Chondrocyte (in vitro differentiated cells): ENCODE measurements at places on chromosomes 11 and 22. TPM values are rescaled to one million over a fixed set of nuclear protein-coding genes. Genes with fewer than 3 reads are reported as not detected.

Gene TBX1
- 0.28 to 20.8 TPM in 2 of 3 replicates, not detected in the other for total RNA-seq

Gene VSIG10L2
- not detected in 3 replicates for total RNA-seq

GRCh38 chr11:31806186-31806927, 4.8 kb downstream of the PAX6 start:
- DNase-seq: no peak

DNA sequence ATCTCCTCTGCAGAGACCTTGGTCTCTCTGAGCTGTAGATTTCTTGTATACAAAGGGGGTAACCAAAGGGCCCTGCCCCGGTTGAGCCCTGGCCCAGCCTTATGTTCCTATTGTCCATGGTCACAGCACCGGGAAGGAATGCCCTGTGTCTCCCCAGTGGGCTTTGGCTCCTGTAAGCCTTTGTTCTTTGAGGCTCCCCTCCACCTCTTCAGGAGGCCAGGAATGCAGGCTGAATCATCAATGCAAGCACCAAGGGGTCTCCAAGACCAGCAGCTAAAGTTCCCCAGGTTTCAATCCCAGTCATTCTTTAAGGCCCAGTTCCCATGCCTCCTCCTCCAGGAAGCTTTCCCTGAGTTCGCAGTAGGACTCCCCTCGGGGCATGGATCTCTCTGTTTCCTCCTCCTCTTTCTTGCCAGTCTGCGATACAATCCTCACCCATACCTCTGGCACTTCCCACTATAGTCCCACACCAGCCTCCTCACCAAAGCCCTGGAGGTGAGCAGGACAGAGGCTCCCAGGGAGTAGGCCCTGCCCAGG, 29.2 kb upstream of the KLHL35 start:
- no peak for DNase-seq

- DNase-seq: no peak
Measured at GRCh38 chr11:118304227-118304567, 333 bp upstream of the CD3E start.

Gene OR52I1
- not detected in 3 replicates for total RNA-seq

GRCh38 chr22:27663812-27664211, 137.7 kb downstream of the MN1 start:
- no peak for DNase-seq

Gene RIMBP3B
- total RNA-seq: 0.15 to 0.67 TPM (median 0.27 TPM) in 3 replicates

- DNase-seq: no peak
Measured at GRCh38 chr11:87258171-87258833, 220.6 kb downstream of the TMEM135 start.

DNA sequence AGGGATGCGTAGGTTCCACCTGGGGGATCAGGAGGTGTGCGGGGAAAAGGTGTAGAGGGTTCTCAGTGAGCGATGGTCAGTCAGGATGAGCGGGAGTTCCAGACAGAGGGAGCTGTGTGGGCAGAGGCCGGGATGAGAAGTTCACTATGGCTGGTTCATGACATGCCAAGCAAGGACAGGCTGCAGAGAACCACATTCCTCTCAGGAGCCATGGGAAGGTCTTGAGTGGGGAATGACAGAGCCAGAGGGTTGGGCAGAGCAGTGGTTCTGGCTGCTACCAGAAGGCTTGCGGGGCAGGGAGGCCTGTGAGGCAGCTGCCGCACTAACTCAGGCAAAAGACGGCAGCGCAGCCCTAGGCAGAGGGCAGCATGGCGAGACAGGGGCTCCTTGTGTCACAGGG, 66.1 kb downstream of the SCUBE1 start:
- DNase-seq: no peak

DNA sequence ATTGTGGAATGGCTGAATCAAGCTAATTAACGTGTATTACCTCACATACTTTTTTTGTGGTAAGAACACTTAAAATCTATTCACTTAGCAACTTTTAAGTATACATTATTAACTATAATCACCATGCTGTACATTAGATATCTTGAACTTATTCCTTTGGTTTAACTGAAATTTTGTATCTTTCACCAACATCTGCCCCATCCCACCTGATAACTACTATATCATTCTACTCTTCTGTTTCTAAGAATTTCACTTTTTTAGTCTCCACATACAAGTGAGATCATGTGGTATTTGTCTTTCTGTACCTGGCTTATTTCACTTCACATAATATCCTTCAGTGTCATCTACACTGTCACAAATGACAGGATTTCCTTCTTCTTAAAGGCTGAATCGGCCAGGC, 17.1 kb upstream of the VWA5A start:
- no peak for DNase-seq

Gene OR52E1
- total RNA-seq: not detected in 3 replicates

DNA sequence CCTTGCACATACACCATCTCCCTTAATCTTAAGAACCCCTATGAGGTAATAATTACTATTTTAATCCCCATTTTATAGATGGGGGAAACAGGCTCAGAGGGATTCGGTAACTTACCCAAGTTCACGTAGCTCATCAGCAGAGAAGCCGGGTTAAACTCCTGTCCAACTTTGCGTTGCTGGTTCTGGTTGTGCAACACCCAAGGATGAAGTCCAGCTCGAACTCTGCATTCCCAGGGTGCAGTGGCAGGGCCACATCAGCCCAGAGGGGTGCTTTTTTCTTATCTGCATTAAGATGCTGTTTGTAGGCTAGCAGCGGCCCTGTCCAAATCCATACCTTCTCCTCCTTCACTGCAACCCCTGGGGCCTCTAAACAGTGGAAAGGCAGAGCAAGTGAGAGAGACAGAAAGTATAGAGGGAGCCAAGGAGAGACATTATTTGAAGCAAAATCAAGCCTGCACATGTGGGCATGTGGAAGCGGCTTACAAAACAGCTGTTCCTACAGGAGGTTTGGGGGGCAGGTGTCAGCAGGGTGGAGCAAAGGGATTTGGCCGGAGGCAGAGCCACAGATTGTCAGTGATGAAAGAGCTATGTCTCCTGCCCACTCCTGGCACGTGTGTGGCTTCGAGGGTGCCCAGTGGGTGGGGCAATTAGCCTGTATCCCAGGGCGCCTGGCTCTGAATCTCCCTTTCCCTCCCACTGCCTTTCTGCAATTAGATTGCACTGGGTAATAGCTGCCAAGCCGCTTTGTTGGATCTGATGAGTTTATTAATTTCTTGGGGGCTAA, 129.5 kb upstream of the TBCEL start:
- DNase-seq: no peak

Gene CCDC116
- 0.44 to 0.85 TPM (median 0.47 TPM) in 3 replicates for total RNA-seq

Gene FZD4
- 6.5 to 11.9 TPM (median 6.6 TPM) in 3 replicates for total RNA-seq

Gene OPCML
- total RNA-seq: 0.73 to 3.3 TPM (median 2.7 TPM) in 3 replicates

- no peak for DNase-seq
Measured at GRCh38 chr11:102773386-102773785, 7.0 kb downstream of the MMP10 start.

Gene GRK3
- total RNA-seq: 2.0 to 3.6 TPM (median 2.4 TPM) in 3 replicates

Gene OR10D3
- total RNA-seq: not detected in 3 replicates

DNA sequence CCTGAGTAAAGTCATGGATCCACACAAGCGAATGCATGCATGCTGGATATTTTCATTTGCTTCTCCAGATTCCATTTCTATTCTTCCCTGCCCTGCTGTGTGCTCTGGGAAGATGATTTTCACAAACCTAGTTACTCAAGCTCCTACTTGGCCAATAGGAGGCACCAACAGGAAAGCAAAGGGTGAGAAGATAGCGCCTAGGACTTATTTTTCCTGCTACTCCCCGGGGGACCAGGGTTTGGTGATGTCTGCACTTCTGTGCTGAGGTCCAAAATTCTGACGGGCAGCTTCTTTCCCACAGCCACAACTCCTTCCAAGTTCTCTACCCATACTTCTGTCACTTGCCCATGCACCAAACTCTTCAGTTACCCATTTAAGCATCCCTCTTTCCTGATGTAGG, 509.3 kb upstream of the TENM4 start:
- no peak for DNase-seq

Gene BAIAP2L2
- total RNA-seq: 0.21 to 0.42 TPM in 2 of 3 replicates, not detected in the other

Gene C11orf97
- not detected in 3 replicates for total RNA-seq

Gene HEPACAM
- not detected in 3 replicates for total RNA-seq

DNA sequence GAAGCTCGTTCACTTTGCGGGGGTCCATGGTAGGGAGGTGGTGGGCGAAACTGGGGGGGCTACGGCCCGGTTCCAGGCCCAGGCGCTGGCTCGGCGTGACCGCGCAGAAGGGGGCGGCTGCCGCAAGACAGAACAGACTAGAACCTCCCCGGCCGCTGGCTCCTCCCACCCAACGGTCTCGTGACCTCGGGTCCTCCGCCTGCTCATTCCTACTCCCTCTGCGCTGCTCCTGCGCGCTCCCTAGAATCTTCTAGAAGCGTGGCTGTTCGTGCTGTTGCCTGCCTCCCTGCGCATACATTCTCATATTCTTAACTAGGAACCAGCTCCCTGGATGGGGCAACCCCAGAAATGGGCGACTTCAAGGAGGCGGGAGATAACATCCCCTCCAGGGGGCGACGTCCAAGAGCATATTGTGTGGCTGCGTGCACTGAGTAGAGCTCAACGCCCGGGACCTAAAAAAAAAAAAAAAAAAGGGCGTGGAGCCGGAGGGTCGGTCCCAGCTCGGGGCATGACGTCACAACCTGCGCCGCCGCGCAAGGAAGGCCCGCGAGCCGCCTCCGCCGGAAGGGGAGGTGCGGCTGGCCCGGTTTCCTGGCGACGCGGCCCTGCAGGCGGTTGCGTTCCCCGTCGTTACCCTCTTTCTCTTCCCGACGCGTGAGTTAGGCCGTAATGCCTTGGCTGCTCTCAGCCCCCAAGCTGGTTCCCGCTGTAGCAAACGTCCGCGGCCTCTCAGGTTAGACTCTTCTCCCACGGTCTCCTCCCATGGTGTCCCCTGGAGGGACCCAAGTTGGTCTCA, at the start of the genes ST13 and XPNPEP3:
ST13 (minus strand) TSS at position 127 of the 796 bp plus-strand sequence; CDS start at position 28, 99 bp downstream.
XPNPEP3 (plus strand) TSS at position 636 of the 796 bp plus-strand sequence; CDS start at position 670, 34 bp downstream.
- peak; percentile 99 for DNase-seq

Gene LRRC56
- total RNA-seq: 2.6 to 2.9 TPM (median 2.7 TPM) in 3 replicates

DNA sequence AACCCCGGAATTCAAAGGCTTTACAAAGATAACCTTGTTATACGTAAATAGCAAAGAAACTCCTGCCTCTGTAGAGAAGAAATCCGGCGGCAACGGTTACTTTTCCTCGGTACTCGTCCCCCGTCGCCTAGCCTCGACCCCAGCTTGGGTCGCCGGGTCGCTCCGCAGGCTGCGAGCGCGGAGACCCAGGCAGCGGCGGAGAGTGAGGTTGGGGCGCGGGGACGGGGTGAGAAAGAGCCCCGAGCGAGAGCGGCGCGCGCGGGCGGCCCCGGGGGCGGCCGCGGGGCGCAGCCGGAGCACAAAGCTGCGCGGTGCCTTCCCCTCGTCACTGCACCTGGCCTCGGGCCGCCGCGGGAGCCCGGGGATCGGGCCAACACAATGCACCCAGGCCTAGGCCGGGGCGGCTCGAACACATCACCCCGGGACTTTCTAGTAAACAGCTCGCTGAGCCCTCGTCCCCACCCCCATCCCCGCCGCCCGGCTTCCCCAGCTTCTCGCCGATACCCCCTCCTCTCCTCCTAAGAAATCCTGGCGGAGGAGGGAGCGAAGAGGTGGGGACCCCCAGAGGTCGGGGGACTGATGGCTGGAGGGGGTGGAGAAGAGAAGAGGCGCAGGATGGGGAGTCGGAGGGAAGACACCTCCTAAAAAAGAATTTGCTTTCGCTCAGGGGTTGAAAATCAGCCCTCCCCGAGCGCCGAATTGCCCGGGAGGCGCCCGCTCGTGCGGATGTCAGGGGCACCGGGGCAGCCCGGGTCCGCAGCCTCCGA, 845 bp downstream of the MPPED2 start:
- DNase-seq: peak; percentile 59

DNA sequence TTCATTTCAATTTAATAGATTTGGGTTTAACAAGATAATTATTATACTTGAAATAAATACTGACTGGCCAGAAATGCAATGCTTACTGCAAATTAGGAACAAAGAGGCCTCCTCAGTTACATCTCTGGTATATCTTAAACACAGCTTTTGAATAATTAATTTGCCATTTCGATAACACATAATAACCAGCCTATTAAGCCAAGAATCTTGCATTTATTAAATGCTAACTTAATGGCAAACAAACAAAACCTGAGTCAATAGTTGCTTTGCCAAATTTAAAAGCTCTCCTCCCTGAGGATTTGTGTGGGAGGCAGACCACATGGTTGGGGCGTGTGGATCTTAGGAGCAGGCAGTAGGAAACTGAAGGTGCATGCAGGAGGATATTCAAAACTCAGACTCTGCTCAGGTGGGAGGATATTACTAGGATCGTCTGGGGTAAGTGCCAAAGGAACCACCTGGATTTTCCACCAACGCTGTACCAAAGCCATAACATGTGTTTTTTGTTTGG, 17.9 kb upstream of the FJX1 start:
- no peak for DNase-seq

GRCh38 chr22:28268850-28269249, 349.8 kb upstream of the PITPNB start:
- DNase-seq: no peak

GRCh38 chr11:132718711-132719671, 813.3 kb downstream of the OPCML start:
- DNase-seq: no peak

Gene SREBF2
- total RNA-seq: 91.3 to 106 TPM (median 100 TPM) in 3 replicates

Gene OR4D10
- not detected in 3 replicates for total RNA-seq

DNA sequence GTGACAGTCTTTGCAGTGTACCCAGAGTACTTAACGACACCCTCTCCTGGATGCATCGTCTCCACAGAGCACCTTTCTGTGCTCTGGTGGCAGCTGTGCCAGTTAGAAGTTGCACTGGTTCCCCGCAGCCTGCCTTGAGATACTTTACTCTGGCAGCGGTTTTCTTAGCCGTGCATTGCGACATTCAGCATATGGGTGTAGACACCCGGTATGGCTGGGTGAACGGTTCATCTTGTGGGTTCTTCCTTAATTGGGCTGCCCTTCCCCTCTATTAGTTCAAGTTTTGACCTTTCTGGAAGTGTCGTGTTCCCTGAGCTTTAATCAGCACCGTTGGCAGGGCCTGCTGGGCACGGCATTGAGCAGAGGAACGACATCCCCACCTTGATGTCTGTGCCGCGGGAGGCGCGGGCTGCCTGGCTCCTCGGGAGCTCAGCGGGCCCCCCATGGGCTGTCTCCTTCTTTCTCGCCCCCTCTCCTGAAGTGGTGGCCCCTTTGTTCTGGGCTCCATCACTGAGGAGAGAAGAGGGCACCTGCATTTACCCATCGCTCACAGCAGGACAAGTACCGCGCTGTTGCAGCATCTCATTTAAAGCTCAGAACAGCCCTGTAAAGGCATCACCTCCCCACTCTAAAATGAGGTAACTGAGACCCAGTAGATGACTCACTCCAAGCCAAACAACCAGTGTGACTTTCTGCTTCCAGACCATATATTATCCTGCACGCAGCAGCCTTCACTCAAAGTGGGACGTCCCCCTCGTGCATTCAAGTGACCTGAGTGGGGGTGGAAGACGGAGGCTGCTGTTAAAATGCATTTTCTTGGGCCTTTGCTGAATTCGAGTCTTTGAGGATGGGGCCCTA, 13.3 kb downstream of the FAM83F start:
- DNase-seq: no peak

Gene HYLS1
- total RNA-seq: 4.3 to 4.7 TPM (median 4.5 TPM) in 3 replicates

- no peak for DNase-seq
Measured at GRCh38 chr11:17846852-17847453, 112.4 kb downstream of the KCNC1 start.
